ENCODE measurements at places on chromosomes 7 and 10.

- no peak for DNase-seq
These were observed 223.2 kb downstream of the CCSER2 start for GRCh38 chr10:84551437-84552120.

DNA sequence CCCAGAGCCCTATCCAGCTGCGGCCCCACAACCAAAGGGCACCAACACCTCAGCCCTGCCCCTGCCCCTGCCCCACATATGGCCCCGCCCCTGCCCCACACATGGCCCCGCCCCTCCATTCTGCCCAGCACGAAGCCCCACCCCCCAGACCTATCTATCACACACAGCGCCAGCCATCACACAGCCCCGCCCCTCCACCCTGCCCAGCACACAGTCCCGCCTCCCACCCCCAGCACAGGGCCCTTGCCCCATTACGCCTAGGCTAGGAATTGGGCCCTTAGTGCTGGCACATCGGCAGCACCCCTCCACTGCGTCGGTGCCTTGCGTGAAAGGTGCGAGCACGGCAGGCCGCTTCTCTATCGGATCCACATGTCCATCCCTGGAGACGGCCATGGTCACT is 126.8 kb downstream of the MAD1L1 start:
- no peak for DNase-seq

DNA sequence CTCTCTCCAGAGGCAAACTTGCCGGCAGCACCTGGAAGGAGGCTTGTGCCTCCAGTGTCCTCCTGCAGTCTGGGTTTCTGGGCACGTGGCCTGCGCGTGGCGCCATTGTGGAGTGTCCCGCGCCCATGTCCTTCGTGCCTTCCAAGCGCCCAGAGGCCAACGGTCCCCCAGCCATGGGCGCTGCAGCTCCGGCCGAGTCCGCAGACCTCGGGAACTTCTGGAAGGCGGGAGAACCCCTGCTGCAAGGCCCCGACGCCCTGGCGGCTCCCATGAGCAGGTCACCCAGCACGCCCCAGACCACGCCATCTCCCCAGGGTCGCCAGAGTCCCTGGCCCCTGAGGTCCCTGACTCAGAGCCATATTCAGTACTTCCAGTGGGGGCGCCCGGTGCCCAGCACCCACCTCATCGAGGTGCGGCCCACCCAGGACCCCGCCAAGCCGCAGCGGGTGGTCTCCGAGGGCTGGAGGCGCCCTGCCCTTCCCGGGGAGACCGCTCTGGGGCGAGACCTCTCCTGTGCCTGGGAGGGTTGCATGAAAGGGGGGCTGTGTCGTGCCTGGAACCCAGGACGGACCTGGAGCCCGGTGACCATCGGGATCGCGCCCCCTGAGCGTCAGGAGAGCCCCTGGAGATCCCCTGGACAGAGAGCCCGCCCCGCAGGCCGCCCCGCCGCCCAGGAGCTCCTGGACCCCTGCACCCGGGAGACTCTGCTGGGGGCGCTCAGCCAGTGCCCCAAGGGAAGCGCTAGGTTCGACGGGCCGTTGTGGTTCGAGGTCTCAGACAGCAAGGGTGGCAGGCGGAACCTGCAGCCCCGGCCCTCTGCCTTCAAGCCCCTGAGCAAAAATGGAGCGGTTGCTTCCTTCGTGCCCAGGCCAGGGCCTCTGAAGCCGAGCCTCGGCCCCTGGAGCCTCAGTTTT is at the start of gene POM121L12:
Gene POM121L12, plus strand, starts transcription at position 135 of the 914 bp plus-strand sequence. Its CDS starts 39 bp downstream, at position 174.
- DNase-seq: no peak

- DNase-seq: no peak
These were observed 13.7 kb downstream of the NPTX2 start for GRCh38 chr7:98630770-98631169.

DNA sequence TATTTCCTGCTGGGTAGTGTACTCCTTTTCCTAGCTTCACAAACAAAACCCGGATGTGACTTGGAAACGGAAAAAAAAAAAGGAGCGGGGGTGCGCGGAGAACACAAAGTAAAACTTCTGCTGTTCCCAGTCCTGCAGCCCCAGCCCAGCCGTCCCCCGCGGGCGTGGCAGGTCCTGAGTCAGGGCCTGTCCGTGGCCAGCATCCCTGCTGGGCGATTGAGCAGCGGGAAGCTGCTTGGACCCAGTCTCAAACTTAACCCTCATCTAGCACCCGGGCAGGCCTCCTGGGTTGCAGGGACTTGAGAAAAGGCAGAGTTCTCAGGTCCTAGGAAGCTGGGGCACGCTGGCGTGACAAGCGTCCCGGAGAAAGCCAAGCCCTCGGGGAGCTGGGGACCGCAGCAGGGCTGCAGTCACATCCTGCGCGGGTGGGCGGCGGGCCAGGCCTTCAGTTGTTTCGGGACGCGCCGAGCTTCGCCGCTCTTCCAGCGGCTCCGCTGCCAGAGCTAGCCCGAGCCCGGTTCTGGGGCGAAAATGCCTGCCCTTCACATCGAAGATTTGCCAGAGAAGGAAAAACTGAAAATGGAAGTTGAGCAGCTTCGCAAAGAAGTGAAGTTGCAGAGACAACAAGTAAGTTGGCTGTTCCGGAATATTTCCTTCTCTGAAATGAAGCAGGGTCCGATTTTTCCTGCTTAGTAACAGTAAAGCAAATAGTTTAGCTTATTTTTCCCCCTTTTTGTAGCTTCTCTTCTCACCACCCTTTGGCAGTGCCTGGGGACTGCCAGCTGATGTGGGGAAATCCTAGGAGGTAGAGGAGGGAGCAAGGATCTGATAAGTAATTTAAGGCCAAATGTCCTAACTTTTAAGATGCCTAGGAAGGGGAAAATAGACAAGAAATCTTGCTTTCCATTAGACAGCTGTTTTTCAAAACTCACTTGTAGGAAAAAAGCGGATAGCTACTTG is at the start of gene GNG11:
Gene GNG11, plus strand, starts transcription at position 129 of the 960 bp plus-strand sequence. Its CDS starts 403 bp downstream, at position 532.
- DNase-seq: peak; percentile 90

DNA sequence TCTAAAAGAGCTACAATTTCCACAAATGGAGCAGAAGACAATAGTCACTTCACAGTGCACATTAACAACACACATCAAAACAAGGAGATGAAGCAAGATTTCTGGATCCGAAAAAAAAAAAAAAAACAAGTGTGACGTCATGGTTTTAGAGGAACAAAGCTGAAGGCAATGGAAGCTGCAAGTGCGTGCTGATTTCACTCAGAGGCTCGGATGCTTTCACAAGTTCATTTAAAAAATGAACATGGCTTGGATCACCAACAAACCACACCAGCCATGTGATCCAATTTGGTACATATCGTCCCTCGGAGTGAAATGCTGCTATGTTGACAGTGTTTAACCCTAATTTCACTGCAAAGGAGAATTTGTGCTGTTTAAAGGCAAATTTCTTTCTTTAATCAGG is 337.0 kb upstream of the PRKCQ start:
- DNase-seq: no peak

DNA sequence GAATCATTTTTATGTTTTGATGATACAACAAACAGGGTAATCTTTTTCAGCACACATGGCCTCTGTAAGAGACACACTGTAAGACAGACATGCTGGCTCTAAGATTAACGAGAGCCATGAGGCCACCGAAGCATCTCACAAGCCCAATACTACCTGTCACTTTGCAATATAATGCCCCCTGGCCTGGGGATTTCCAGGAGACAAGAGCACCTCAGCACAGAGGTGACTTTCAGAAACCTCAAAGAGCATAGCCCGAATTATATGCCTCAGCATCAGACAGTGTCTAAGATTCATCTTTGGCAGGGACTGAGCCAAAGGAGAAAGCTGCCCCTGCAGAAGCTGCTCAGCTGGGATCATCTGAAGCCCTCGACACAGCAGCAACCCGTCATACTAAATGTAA is 44.2 kb upstream of the TMEM213 start:
- peak; percentile 31 for DNase-seq

DNA sequence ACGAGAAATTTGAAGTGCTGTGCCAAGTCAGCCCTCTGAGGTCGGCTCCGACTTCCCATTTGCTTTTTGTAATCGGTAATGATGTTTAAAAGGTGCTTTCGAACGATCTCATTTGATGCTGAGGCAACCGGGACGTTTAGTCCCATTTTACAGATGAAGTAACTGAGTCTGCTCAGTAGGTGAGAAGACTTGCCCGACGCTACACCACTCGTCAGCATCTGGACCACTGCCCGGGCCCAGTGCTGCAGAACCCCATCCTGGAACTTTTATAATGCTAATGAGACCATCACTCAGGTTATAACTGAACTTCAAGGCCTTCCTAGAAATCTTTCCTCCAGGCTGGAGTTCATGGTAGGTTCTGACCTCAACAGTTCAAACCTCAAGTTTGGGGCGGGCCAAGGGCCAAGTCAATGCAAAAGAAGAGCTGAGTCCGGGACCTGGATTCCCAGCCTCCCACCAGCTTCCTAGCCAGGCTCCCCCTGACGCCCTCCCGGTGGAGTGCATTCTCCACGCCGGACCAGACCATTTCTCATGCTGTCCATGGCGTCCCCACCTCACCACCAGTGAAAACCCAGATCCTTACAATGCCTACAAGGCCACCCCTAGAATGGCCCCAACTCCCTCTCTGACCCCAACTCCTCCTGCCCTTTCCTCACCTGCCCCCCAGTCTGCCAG is 699 bp upstream of the PDLIM1 start:
- DNase-seq: no peak

GRCh38 chr7:133633055-133633454 is 380.2 kb downstream of the EXOC4 start:
- no peak for DNase-seq

- DNase-seq: no peak
These were observed 198.8 kb downstream of the GRID1 start for GRCh38 chr10:86167762-86168128.

GRCh38 chr7:142168746-142169145 is 57.2 kb downstream of the MGAM2 start:
- no peak for DNase-seq

DNA sequence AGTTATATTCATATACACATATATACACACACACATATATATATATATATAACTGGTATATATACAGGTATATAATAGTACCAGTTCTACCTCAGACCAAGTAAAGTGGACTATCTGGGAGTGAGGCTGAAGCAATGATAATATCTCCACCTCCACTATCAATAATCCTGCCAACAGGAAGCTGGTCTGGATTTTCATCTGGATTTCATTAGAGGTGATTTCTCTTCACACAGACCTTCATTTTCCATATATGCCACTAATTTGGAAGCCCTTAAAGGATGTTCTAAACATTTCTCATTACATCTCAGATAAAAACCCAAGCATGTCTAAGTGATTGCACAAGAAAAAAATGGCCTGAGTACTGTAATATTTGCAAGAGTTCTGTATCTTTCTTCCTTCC is 1.7 kb upstream of the SLC35B4 start:
- DNase-seq: no peak

DNA sequence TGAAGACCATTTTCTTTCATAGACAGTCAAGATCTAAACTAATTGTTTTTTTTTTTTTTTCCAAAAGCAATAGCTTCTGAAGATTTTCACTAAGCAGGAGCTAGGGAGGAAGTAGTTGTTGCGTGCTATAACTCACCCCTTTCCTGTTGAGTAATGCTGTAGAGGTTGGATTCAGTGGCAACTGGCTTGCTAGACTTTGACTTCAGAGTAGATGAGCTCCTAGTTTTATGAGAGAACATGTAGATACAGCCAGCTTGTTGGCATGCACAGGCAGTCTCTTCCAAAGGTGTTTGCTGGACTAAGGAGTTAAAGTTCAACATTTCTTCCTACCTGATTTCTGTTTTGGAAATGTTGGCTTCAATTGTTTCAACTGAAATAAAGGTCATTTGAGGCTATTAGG is 66.2 kb upstream of the MXI1 start:
- no peak for DNase-seq

GRCh38 chr7:13717031-13717430 is 272.4 kb downstream of the ETV1 start:
- no peak for DNase-seq

- DNase-seq: no peak
These were observed 108.7 kb downstream of the NRBF2 start for GRCh38 chr10:63241841-63242281.

- DNase-seq: peak; percentile 48
These were observed 123.9 kb upstream of the TCF7L2 start for GRCh38 chr10:112826018-112826697.

- peak; percentile 94 for DNase-seq
These were observed 608 bp downstream of the AKR1B10 start for GRCh38 chr7:134527979-134528371.

DNA sequence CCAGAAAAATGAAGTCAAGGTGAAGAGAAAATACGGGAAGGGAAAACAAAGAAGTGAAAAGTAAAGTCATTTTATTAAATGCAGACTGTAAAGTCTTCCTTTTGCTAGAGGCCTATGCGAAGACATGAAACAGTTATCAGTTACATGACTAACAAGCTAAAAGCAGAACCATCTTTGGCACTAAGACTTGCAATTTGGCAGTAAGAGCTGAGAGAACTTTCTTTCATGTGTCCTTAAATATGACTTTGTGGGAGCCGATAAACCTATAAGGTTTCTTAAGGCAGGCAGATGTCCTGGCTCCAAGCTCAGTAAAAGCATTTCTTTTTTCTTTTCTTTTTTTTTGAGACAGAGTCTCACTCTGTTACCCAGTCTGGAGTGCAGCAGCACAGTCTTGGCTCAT is 10.4 kb downstream of the ANLN start:
- DNase-seq: no peak

DNA sequence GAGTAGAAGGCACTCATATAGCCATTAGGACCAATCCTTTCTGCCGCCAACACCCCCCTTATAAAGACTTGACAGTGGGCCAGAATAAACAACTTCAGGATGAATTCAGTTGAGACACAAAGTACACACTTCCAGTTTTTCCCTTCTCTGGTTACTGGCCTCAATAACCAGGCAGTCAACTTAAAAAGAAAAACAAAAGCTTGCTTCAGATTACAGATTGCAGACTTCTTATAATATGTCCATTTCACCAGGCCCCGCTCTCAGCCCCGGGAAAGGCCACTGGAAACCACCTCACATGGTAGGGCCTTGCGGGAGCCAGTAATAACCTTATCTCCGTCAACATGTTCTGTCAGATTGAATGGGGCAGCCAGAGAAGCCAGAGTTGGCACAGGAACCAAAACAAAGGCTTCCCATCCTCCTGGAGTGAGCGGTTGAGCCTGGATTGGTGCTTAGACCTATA is 108.8 kb downstream of the EGFR start:
- peak; percentile 74 for DNase-seq

GRCh38 chr7:124590814-124591213 is 174.8 kb downstream of the GPR37 start:
- DNase-seq: no peak

- DNase-seq: no peak
These were observed 74.0 kb upstream of the TRIL start for GRCh38 chr7:29032146-29032545.

DNA sequence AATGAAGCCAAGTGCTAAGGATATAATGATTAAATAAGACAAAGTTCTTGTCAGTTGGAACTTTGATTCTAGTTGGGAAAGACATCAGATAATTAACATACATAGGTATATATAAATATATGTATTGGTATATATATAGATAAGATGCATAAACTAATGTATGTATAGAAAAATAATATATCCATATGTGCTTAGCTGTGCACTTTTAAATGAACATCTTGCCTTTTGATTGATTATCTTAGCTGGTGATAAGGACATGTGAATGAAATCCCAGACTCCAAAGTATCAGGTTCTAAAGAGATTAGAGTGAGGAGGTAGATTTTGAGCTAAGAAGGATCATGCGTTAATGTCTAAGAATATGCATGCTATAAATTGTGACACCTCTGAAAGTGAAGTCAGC is 357.6 kb downstream of the GFRA1 start:
- no peak for DNase-seq
